Activated T-helper 2 cell treated with anti-CD3 and anti-CD28 coated beads, Interferon-gamma antibody, Interleukin-2, Interleukin-4, amounts not matched to agents 10 μg/mL and 5 μg/mL and 100 μg/mL, durations not matched to agents 14 hours and 24 hours and 36 hours (primary cell): ENCODE measurements at places on chromosomes 2 and 18. TPM values are rescaled to one million over a fixed set of nuclear protein-coding genes. Genes with fewer than 3 reads are reported as not detected.

Gene ICOS
- 76.2 and 78.7 TPM in 2 replicates for total RNA-seq

Gene HOXD3
- total RNA-seq, result not detected in 2 replicates

Gene HOXD12
- total RNA-seq, result not detected in 2 replicates

Gene GATA6
- not detected in 2 replicates for total RNA-seq

Gene C2orf15
- total RNA-seq, result 0.16 TPM in 1 of 2 replicates, not detected in the other

Gene CD207
- not detected in 2 replicates for total RNA-seq

DNA sequence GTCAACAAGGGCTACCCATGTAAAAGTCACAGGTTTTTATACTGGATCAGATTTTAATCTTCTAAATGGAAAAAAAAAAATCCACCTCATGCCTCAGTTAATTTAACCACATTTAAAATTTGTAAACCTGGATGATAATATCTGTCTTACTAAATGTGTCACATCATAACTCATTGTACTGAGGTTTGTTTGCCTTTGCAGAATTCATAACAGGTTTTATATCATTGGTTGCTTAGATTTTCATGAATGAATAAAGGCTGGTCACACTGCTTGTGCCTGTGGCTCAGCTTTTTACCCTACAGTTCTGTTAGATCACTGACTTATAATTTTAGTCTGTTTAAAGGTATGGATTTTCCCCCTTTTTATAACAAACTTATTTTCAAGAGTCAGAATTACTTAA lies 48.9 kb downstream of the PSMD14 start:
- DNase-seq, result no peak

DNA sequence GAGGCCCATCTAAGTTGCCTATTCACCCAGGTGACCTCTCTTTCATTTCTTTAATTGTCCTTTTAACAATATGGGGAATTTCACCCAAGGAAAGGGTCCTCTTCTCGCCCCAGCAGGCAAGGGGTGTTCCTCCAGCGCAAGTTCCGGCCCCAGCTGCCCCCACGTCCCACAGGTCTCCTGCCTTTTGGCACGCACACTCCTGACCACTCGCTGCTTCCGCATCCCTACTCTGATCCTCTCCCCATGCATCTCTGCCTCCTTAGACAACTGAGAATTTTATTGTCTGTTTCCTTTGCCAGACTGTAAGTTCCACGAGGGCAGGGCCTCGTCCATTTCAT lies 684 bp upstream of the ARPC2 start:
- DNase-seq, result no peak

DNA sequence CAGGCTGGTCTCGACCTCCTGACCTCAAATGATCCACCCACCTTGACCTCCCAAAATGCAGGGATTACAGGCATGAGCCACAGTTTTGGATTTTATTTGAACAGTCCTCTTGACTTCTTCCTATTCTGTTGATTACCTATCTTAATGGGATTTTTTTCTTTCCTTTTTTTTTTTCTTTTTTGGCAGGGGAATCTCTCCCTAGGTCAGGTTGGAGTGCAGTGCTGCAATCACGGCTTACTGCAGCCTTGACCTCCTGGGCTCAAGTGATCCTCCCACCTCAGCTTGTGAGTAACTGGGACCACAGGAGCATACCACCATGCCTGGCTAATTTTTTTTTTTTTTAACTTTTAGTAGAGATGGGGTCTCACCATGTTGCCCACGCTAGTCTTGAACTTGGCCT lies 2.8 kb downstream of the MTHFD2 start:
- DNase-seq, result no peak

DNA sequence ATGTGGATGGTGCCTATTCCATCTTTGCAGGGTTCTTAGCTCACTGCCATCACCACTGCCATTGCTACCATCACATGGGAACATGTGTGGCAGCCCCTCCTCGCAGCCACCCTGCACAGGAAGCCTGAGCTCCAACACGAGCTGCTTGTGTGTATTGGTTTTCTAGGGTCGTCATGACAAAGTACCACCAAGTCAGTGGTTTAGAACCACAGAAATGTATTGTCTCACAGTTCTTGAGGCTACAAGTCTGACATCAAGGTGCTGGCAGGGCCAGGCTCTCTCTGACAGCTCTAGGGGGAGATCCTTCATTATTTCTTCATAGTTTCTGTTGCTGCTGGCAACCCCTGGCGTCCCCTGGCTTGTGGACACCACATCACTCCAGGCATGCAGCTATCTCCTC lies 10.3 kb upstream of the IL1R2 start:
- no peak for DNase-seq

GRCh38 chr18:79552696-79553095 lies 126.9 kb upstream of the CTDP1 start:
- no peak for DNase-seq

DNA sequence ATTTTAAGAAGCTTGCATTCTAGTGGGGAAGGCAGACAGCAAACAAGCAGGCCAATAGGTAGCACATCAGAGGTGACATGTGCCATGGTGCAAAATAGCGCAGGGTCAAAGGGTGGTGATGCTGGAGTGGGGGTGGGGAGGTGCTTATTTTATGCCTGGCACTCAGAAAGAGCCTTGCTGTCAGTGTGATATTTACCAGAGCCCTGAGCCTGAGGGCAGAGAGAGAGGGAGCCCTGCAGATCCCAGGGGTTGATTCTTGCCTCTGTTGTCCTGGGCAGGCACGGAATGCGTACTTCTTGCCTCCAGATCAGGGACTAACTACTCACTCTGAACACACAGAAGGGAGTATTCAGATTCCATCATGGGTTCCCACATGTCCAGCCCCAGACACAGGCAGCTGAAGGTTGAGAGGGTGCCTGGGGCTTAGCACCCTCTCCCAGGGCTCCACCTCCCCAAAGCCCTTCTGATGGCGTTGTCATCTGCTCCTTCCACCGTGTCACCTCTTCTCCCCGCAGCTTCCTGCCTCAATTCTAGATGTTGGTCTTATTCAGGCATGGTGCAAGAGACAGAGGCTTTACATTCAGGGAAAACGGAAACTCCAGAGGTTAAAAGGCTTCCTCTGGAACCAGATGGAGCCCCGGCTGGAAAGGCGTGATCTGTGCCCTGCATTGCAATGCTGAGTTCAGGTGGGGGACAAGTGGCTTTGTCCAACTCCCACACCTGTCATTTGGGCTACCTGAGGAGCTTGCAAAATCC lies 252.3 kb downstream of the HAUS1 start:
- no peak for DNase-seq

GRCh38 chr2:71253476-71253875 lies 26.6 kb upstream of the PAIP2B start:
- DNase-seq, result no peak

GRCh38 chr2:19812166-19812565 lies 89.6 kb downstream of the TTC32 start:
- no peak for DNase-seq
